Karpas-422 (cell line): ENCODE measurements at places on chromosomes 6 and 20. TPM values are rescaled to one million over a fixed set of nuclear protein-coding genes. Genes with fewer than 3 reads are reported as not detected.

SLC35B2 gene
- 30.0 and 49.9 TPM in 2 replicates for total RNA-seq

DNA sequence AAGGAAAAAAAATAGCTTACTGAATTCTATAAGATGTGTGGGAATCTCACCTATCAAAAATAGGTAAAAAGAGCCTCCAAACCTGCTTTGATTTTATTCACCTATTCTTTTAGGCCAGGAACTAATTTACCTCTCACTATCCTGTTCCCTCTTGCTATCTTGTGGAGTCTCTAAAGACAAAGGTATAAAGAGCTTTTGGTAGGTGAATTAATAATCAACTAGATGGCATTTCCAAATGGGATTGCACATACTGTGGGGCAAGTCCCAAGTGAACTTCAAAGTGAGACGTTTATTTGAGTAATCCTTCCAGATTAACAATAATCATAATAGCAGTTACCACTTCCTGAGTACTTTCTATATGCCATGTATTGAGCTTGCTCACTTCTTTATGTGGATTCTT, 2.8 kb downstream of the FAM8A1 start:
- no peak overlapping the region for H3K27ac ChIP-seq
- no peaks in the 10 kb centered on the region for H3K27me3 ChIP-seq
- H3K36me3 ChIP-seq = peaks cover 5% of the 10 kb centered on the region; the same call in 1 of the 2 replicates
- no peak for DNase-seq
- no peak overlapping the region for H3K4me3 ChIP-seq
- H3K4me1 ChIP-seq = peaks cover 27% of the 10 kb centered on the region

GRCh38 chr6:161105408-161105807, 113.8 kb downstream of the MAP3K4 start:
- H3K4me1 ChIP-seq = no peaks in the 10 kb centered on the region
- no peak overlapping the region for H3K4me3 ChIP-seq
- H3K27me3 ChIP-seq = no peaks in the 10 kb centered on the region

DNA sequence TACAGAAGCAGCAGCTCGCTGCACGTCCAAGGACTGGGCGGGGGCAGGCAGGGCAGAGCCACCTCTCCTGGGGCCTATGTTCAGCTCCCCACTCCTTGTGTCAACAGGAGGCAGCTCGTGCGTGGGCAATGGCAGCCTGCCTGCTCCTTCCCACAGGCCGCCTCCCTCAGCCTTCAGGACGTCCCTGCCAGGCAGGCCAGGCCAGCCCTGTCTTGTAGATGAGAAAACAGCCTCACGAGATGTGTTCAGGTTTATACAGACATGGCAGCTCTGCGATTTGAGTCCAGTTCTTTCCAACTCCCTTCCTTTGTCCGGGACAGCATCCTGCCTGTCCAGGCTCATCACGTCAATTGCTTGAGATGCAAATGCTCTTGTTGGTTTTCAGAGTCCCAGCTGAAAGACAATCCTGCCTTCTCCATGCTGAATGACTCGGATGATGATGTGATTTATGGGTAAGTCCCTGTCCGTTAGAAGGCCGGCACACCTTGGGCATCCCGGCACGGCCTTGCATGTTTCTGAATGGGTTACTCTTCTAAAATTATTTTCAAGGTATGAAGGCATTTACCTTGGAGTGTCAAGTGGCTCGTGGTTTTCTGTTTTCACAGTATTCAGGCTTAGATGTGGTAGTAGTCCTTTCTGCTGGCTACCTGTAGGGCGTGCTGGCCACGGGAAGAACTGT, 13.5 kb downstream of the DYNLT1 start:
- peaks cover 6% of the 10 kb centered on the region for H3K4me1 ChIP-seq
- no peak overlapping the region for H3K27ac ChIP-seq
- no peak for DNase-seq
- H3K36me3 ChIP-seq = peaks cover 19% of the 10 kb centered on the region; the same call in 1 of the 2 replicates
- H3K27me3 ChIP-seq = no peaks in the 10 kb centered on the region

BPIFA1 gene
- total RNA-seq = not detected in 2 replicates

GRCh38 chr6:92979281-92979680, 440.1 kb downstream of the EPHA7 start:
- no peak overlapping the region for H3K27ac ChIP-seq
- no peaks in the 10 kb centered on the region for H3K4me1 ChIP-seq
- no peaks in the 10 kb centered on the region for H3K36me3 ChIP-seq
- DNase-seq = no peak
- H3K27me3 ChIP-seq = no peaks in the 10 kb centered on the region

DNA sequence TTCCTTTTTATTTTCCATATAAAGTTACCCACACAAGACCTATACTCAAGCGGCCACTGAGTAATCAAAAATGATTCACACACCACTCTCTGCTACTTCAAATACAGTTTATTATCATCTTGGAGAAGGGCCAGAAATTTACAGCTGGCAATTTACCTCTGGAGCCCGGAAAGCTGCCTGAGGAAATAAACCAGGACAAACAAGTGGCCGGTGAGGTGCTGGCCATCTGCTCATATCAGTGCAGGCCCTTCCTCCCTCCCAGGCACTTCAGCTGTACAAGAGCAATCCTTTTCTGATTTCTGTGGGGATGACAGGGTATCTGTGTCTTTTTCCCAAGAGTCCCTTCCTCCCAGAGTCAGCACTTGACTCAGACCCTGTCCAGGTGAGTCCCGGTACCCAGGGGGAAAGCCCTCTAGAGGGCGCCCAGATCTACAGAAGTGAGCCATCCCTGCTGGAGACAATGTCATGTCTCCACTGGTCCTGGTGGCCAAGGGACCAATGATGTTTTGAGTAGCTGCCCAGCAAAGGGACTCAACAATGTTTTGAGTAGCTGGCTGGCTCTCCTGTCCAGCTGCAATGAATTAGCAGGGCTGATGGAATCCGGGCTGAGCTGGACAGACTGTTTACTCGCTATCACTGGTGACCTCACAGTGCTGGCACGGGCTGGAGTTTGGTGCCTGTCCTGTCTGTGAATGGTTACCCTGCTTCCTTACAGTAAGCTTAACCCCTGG, 23.6 kb downstream of the LRP11 start:
- no peak overlapping the region for H3K4me3 ChIP-seq
- no peaks in the 10 kb centered on the region for H3K36me3 ChIP-seq
- H3K27ac ChIP-seq = no peak overlapping the region
- no peaks in the 10 kb centered on the region for H3K27me3 ChIP-seq
- peak; percentile 79 for DNase-seq

DNA sequence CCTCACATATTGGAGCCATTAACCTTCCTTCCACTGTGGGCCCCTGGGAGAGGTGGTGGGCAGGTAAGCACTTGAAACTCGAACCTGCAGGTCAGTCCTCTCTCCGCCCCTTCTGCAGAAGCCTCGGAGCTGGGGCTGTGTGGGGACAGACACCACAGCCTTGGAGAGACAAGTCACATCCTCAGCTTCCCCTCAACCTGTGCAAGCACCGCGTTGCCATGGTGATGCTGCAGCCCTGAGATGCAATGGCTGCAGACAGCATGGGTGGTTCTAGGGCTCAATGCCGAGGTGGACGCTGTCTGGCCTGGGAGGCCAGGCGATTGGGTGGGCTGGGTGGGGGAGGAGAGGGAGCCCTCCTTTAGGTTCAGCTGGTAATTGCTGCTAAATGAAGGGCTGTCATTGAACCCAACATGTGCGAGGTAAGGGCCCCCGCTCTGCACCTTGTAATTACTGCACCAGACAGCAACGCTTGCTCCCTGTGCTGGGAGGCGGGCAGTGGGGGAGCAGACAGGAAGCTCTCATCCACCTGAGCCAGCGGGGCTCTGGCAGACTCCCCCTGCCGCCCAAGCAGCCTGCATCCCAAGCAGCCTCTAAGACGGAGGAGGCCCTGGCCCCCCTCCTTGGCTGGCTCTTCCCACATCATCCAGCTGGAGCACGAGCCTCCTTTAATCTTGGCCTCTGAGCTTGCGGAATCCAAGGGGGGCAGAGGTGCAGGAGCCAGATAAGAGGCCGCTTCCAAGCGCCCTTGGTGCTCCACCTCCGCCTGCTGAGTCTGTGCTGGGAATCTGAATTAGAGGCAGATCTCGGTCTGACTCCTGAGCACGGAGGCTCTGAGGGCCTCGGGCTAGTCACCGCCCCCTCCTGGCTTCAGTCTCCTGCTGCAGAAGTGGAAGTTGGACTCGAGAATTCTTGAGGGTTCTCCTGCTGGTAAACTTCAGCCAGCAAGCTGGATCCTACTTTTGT, 39.8 kb upstream of the CDH22 start:
- H3K4me3 ChIP-seq = no peak overlapping the region
- H3K27ac ChIP-seq = peak overlapping the region; percentile 78
- peaks cover 21% of the 10 kb centered on the region for H3K36me3 ChIP-seq
- H3K27me3 ChIP-seq = no peaks in the 10 kb centered on the region
- peaks cover 78% of the 10 kb centered on the region for H3K4me1 ChIP-seq

DNA sequence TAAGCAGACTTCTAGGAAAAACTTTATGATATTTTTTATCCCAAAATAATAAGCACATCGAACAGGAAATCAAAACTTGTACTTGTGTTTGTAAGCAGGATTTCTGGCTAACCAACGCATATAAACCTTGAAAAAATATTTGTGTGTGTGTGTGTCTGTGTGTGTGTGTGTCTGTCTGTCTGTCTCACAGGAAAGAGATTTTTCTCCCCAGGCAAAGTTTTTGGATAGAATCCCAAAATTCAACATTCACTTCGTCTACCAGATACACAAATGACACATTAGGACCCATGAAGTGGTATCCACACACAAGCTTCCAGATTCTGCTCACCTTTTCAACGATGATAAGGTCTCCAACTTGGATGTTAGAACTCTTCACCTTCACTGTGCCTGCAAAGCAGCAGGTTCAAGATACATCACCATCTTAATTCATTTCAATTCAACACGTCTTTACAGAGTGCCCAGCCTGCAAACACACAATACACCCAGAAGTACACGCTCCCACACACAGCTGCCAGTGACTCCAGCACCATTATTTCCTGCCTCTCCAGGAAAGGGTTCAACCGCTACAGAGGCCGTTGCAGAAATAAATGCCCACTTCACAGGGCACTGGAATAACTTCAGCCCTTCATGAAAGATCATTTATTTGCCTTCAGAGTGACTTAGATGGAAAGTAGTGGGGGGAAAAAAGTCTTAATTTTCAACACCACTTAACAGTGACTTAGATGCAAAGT, 70.9 kb downstream of the ATP9A start:
- no peak for DNase-seq
- no peak overlapping the region for H3K27ac ChIP-seq
- no peaks in the 10 kb centered on the region for H3K36me3 ChIP-seq
- H3K4me1 ChIP-seq = no peaks in the 10 kb centered on the region
- no peaks in the 10 kb centered on the region for H3K27me3 ChIP-seq

- H3K4me3 ChIP-seq = peak overlapping the region; percentile 23; the same call in 1 of the 2 replicates
- H3K27ac ChIP-seq = no peak overlapping the region
- H3K36me3 ChIP-seq = no peaks in the 10 kb centered on the region
- peak; percentile 92 for DNase-seq
- no peaks in the 10 kb centered on the region for H3K27me3 ChIP-seq
Observed at GRCh38 chr6:151675746-151676459, 131.6 kb upstream of the ESR1 start.
